ENCODE measurements at places on chromosomes 16 and 17. TPM values are rescaled to one million over a fixed set of nuclear protein-coding genes. Genes with fewer than 3 reads are reported as not detected.

DNA sequence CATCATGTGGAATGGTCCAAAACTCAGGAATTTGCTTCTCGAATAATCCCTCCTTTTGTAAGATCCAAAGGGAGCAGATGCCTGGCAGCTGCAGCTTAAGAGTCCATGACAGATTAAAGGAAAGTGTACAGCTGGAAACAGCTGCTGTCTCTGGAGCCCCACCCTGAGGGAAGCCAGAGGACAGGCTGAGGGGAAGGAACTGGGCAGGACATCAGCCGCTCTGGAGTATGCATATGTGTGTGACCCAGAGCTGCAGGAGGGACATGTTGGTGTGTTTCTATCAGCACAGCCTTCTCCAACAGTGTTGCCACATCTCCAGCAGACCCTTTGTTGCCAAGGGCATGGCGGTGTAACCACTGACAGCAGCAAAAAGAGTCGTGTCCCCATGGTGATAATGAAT is 46.2 kb downstream of the CYB561 start:
- H3K36me3 ChIP-seq: peaks cover 31% of the 10 kb centered on the region
- no peaks in the 10 kb centered on the region for H3K27me3 ChIP-seq
- H3K27ac ChIP-seq: peak overlapping the region; percentile 65
- H3K4me1 ChIP-seq: peaks cover 31% of the 10 kb centered on the region
- DNase-seq: peak; percentile 99

- H3K4me3 ChIP-seq: no peak overlapping the region
- H3K4me1 ChIP-seq: no peaks in the 10 kb centered on the region
- no peak overlapping the region for H3K27ac ChIP-seq
- peaks cover 74% of the 10 kb centered on the region for H3K36me3 ChIP-seq
- H3K27me3 ChIP-seq: no peaks in the 10 kb centered on the region
Observed at GRCh38 chr16:84660973-84661372, 12.7 kb downstream of the KLHL36 start.

DNA sequence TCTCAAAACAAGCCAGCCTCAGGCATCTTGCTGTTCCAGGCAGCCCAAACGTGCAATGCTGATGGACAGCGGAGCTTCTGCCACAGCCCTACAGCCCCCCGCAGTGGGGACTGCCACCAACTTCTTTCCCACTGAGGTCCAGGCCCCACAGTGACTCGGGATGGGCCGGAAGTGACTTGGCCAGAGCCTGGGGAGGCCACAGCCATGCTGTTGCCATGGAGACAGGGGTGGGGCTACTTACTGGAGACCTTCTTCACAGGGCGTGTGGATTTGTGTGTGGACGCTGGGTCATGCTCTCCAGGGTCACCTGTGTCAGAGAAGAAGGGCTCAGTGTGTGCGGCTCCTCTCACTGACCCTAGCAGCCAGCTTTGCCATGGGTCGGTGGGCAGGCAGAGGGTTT is 15.0 kb downstream of the TRIM25 start:
- H3K27ac ChIP-seq: no peak overlapping the region
- no peak overlapping the region for H3K4me3 ChIP-seq
- peaks cover 86% of the 10 kb centered on the region for H3K36me3 ChIP-seq
- H3K4me1 ChIP-seq: no peaks in the 10 kb centered on the region

DNA sequence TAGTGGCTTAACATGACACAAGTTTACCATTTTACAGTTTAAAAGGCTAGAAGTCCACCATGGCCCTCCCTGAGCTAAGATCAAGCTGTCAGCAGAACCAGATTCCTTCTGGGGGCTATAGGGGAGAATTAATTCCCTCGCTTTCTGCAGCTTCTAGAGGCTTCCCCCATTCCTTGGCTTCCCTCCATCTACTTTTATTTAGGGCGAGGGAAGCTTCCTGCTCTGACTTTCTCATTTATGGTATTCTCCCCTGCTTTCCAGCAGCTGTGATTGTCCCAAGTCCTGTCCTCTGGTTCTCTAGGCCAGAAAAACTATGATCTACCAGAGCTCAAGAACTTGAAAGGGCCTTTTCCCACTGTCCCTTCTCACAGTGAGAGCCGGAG is 4.3 kb downstream of the CETP start:
- H3K4me3 ChIP-seq: no peak overlapping the region
- H3K27me3 ChIP-seq: no peaks in the 10 kb centered on the region
- H3K27ac ChIP-seq: peak overlapping the region; percentile 1
- H3K36me3 ChIP-seq: no peaks in the 10 kb centered on the region

GRCh38 chr17:48416971-48417370 is 13.0 kb downstream of the SKAP1 start:
- no peaks in the 10 kb centered on the region for H3K4me1 ChIP-seq
- DNase-seq: no peak
- H3K4me3 ChIP-seq: no peak overlapping the region
- H3K36me3 ChIP-seq: no peaks in the 10 kb centered on the region

DNA sequence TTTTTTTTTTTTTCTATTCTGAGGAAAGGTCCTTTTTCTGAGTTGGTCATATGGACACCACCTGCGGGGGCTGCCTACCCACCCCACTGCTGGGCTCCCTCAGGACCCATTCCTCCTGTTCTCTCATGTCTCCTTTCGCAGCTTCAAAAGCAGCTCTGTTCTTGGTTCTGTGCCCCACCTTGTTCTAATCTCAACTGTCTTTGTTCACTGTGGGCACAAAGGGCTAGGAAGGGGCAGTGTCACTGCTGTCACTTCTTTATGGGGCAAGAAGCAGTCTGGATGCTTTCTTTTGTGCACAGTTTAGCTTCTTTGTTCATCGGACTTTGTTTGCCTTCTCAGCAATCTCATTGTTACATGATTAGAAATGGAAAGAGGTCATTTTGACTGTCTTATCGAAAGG is 7.1 kb downstream of the GOSR2 start:
- H3K27me3 ChIP-seq: no peaks in the 10 kb centered on the region
- H3K4me1 ChIP-seq: no peaks in the 10 kb centered on the region
- H3K36me3 ChIP-seq: peaks cover 53% of the 10 kb centered on the region
- H3K4me3 ChIP-seq: no peak overlapping the region

The KRTAP1-4 gene
- not detected for total RNA-seq

- DNase-seq: no peak
- no peaks in the 10 kb centered on the region for H3K27me3 ChIP-seq
- no peak overlapping the region for H3K27ac ChIP-seq
- no peaks in the 10 kb centered on the region for H3K4me1 ChIP-seq
- no peaks in the 10 kb centered on the region for H3K36me3 ChIP-seq
Observed at GRCh38 chr17:65987988-65988387, 203.9 kb downstream of the CEP112 start.

DNA sequence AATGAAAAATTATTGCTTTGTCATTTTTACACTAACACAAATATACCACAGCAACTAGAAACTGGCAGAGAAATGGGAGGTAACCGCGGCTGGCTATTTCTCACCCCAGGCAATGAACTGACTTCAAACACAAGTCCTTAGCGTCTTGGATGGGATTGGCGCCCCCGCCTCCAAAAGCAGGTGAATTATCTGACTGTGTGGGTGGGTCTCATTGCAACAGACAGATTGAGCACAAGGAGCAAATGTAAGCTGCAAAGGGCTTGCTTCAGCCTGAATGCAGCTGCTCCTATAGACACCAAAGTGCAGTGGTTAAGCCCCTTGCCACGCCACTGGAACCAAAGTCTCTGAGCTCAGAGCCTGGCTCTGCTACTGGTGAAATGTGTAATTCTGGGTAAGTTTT is 225.0 kb downstream of the XYLT1 start:
- H3K27me3 ChIP-seq: peaks cover 2% of the 10 kb centered on the region
- DNase-seq: no peak
- no peaks in the 10 kb centered on the region for H3K36me3 ChIP-seq
- H3K4me3 ChIP-seq: no peak overlapping the region
- peaks cover 4% of the 10 kb centered on the region for H3K4me1 ChIP-seq

Data from muscle of leg (tissue), 16 donors.